ENCODE measurements at places on chromosomes 12 and 14.

- DNase-seq = no peak
These were observed 92.4 kb downstream of the TPH2 start for GRCh38 chr12:72031066-72031465.

DNA sequence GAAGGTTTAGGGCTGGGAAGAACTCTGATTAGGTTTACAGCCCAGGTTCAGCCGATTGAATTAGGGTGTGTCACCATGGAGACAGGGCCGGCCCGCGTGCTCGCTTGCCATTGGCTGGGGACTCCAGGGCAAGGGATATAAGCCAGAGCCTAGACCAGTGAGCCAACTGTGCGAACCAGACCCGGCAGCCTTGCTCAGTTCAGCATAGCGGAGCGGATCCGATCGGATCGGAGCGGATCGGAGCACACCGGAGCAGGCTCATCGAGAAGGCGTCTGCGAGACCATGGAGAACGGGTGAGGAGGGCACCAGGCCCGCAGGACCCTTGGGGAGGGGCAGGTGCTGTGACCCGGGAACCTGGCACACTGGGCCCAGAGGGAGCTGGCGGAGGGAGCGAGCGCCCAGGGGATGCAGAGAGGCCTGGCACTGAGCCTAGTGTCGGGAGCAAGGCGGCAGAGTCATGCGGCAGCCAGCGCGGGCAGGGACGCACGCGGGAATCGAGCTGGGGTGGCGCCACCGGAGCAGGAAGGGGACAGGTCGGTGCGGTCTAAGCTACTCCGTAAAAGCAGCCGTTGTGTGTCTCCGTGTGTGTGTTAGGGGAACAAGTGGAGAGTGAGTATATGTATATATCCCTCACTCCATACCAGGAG, at the start of gene PNP:
TSS of gene PNP (plus strand) at position 165 of the 648 bp plus-strand sequence. CDS start at position 284, 119 bp downstream.
- peak; percentile 87 for DNase-seq

DNA sequence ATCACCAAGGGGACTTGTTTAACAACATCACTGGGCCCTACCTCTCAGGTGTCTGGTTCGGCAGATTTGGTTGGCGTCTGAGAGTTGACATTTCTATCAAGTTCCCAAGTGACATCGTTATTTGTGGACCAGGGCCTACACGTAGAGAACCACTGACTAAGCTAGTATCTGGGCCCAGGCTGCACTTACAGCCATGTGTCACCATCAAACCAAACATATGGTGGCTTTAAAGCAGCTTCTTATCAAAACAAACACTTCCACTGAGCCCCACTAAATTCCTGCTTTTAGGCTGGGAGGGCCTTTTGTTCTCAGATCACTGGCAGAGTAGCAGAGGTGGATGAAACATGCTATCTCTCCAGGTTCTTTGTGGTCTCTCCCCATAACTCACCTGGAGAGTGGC, 220.5 kb downstream of the PELI2 start:
- DNase-seq = no peak

GRCh38 chr14:23899788-23900187, 53.8 kb upstream of the DHRS4 start:
- DNase-seq = no peak

- DNase-seq = no peak
These were observed 436.4 kb downstream of the ADAMTS20 start for GRCh38 chr12:43115441-43116160.
